Stimulated activated CD4-positive, alpha-beta T cell treated with anti-CD3 and anti-CD28 coated beads, TNF-alpha, amount 100 ng/mL, for 1 hour (primary cell): ENCODE measurements at places on chromosomes 3 and 15.

DNA sequence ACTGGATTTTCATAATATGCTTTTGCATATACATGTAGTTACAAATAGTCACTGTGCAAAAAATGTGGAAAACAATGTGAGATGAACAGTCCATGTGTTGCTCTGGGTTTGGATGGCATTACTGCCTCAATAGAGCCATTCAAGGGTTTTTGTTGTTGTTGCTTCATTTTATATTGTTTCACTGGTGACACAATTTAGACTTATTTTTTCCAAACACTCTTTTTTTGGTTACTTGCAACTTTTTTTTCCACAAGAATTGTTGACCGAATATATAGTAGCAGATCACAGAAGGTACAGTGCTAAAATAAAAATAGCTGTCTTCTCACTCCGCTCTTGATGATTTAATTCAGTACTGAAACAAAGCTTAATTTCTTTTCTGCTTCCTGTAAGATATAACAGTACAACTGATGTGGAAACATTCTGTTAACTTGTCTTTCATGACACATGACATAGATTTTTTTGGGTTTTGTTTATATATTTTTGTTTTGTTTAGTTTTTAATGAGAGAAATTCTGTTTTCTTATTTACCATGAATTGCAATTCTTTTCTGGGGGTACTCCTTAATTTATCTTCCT lies 618.6 kb downstream of the NAALADL2 start:
- DNase-seq = no peak

GRCh38 chr3:172155897-172156585 lies 116.7 kb downstream of the FNDC3B start:
- no peak for DNase-seq

DNA sequence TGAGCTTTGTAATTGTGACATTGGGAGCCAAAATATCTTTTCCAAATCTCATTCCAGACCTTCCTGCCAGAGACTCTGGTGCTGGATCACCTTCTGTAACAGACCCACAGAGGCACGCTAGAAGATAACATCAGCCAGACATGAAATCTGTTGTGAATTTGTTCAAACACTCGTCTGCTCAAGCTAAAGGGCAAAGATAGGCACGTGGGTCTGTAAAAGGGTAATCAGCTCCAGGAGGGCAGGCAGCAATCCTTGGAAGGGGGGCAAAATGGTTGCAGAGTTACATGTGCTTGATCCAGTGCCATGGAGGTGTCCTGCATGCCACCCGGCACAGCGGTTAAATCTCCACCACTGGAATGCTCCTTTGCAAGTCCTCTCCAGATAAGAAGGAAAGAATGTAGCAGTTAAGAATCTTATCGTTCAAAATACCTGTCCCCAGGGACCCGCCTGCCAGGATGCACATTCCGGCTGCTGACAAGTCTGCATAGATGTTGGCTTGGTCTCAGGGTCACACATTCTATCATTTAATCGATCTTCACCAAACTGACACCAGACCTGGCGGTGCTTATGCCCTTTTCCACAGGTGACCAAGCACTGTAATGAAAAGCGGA lies 74.8 kb downstream of the ADAMTS9 start:
- DNase-seq = no peak

DNA sequence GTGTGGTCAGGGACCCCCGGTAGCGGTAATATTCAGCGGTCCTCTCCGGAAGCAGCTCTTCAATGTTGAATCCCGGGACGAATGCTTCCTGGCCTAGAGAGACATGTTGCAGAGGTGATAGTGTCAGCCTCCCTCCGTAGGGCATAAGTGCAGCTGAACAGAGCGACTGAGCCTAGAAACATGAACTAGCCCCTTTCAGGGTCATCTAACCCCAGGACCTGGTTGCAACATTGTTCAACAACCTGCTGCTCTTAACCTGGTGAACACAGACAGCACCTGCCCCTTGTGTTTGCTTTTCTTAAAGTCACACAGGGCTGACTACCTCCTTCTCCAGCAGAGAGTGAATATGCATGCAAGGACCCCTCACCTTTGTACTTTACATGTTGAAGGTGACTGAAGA lies 41.3 kb downstream of the CA12 start:
- no peak for DNase-seq
